ENCODE measurements at places on chromosomes 7 and 10. TPM values are rescaled to one million over a fixed set of nuclear protein-coding genes. Genes with fewer than 3 reads are reported as not detected.

DNA sequence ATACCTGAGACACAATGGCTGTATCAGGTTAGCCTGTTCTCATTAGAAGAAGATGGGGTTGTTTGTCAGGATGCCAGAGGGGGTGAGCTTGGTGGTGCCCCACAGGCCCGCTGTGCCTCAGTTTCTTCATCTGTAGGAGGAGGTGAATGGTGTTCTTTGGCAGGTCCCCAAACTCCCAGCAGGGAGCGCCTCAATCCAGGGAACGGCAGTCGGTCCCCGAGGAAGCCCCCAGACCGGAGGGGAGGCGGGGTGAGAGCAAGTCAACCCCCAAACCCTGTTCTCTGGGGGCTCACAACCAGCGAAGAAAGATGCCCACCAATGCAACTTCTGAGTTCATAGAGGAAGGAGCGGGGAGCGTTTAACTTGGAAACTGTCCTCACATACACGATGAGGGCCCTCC lies 16.0 kb downstream of the C10orf105 start:
- no peak for DNase-seq

The LRRC61 gene
- polyA plus RNA-seq: 6.5 TPM

DNA sequence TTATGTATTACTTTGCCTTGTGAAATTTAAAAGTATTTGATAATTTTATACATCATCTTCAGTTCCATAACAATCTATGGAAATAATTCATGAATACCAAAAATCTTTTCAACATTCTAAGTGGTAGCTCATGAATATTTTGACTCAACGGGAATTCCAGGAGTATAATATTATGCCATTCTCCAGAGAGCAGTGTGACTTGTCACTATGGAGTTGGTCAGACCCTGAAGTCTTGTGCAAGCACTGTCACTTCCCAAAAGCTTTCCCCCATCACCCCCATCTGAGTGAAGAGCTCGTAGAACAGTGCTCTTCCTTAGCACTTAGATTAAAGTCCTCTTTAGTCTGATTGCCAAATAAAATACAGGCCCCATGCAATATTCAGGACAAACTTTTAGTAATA lies 29.4 kb upstream of the CCNJ start:
- DNase-seq: no peak

The SPDYE6 gene
- polyA plus RNA-seq: not detected

- no peak for DNase-seq
Measured at GRCh38 chr7:16261654-16262053, 159.7 kb downstream of the CRPPA start.

GRCh38 chr7:64371116-64371515 lies 57.4 kb downstream of the ZNF736 start:
- DNase-seq: no peak

DNA sequence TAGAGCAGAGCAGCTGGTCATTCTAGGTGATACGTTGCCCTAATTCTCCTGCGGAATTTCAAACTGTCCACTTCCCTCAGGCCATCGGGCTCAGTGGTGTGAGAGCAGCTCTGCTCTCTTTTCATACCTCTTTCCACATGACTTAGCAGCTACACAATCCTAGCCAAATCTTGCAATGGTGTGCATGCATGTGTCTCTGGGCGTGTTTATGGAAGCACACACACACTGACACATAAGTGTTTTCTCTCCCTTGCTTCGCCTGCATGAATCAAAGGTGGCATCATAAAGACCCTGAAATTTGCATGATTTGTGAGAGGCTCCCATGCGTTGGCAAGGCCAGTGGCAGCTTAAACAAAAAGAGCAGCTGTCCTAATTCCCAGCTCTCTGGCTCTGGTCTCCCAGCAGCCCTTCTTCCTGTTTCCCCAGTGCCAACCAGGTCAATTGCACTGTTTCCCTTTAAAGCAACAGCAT lies 1189.5 kb downstream of the GATA3 start:
- no peak for DNase-seq

The GCK gene
- polyA plus RNA-seq: not detected

The PON1 gene
- 0.39 TPM for polyA plus RNA-seq

The SLC13A1 gene
- not detected for polyA plus RNA-seq

The RASA4B gene
- polyA plus RNA-seq: 10.1 TPM

DNA sequence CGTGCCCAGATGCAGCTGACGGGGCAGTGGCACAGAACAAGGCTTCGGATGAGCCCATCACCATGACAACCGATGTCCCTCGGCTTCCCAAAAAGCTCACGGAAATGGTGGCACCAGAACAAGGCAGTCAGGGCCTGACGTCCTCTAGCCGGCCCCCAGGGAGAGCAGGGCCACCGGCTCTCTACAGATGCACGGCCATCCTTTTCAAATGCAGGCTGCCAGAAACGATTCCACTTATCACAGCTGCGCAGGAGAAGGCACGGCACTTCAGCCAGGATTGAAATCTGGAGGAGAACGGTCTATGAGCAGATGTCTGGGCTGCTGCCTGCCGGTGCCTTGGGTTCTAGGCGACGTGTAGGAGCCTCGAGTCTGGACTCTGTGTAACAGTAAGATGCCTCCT lies 223.8 kb downstream of the ZMYND11 start:
- DNase-seq: no peak

- DNase-seq: no peak
Measured at GRCh38 chr7:94044806-94045205, 40.7 kb upstream of the BET1 start.

The RSU1 gene
- 92.7 TPM for polyA plus RNA-seq

GRCh38 chr7:45585628-45586027 lies 11.5 kb downstream of the ADCY1 start:
- DNase-seq: no peak

- no peak for DNase-seq
Measured at GRCh38 chr10:103731609-103732270, 123.6 kb downstream of the SH3PXD2A start.

The UNCX gene
- not detected for polyA plus RNA-seq

The GOLGA7B gene
- 0.04 TPM for polyA plus RNA-seq

GRCh38 chr10:30928742-30929141 lies 102.9 kb downstream of the ZNF438 start:
- no peak for DNase-seq

- no peak for DNase-seq
Measured at GRCh38 chr7:124089621-124090020, 56.8 kb upstream of the TMEM229A start.

DNA sequence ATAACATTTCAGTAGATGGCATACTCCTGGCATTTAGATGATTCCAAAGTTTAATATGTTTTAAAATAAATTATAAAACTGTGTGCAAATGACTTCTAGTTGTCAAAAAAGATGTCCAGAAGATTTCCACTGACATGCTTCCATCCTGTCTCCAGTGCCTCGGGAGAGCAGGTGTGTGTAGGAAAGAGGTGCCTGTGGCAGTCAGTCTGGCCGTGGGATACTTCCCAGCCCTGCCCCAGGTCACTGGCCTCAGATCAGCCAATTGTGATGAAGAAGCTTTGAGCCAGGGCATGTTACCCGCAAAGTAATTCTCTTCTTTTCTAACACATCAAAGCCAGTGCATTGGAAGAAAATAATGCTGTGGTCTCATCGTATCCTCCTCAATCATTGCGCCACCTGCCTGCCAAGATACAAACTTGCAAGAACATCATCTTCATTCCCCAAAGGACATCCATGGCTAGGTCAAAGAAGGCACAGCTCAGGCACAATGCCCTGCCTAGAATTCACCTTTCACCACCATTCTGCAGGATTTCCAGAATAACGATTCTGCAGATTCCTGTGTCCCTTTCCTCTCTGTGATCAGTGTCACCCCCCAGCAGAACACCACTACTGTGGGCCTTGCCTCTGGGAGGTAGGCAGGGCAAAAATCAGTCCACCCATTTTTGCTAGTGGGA lies 6.3 kb upstream of the KCNMA1 start:
- DNase-seq: peak; percentile 6

GRCh38 chr10:17648243-17649035 lies 4.5 kb downstream of the STAM start:
- DNase-seq: no peak

The SRRM3 gene
- 1.2 TPM for polyA plus RNA-seq

GRCh38 chr10:86785037-86785436 lies 28.6 kb downstream of the BMPR1A start:
- DNase-seq: no peak

GRCh38 chr7:151705636-151706276 lies 171.2 kb downstream of the PRKAG2 start:
- DNase-seq: peak; percentile 35

Data from muscle of arm (tissue), 14 donors.